ENCODE measurements at places on chromosomes 4 and X.

- DNase-seq: no peak
Observed at GRCh38 chrX:136045008-136045407, 59.8 kb downstream of the SLC9A6 start.

DNA sequence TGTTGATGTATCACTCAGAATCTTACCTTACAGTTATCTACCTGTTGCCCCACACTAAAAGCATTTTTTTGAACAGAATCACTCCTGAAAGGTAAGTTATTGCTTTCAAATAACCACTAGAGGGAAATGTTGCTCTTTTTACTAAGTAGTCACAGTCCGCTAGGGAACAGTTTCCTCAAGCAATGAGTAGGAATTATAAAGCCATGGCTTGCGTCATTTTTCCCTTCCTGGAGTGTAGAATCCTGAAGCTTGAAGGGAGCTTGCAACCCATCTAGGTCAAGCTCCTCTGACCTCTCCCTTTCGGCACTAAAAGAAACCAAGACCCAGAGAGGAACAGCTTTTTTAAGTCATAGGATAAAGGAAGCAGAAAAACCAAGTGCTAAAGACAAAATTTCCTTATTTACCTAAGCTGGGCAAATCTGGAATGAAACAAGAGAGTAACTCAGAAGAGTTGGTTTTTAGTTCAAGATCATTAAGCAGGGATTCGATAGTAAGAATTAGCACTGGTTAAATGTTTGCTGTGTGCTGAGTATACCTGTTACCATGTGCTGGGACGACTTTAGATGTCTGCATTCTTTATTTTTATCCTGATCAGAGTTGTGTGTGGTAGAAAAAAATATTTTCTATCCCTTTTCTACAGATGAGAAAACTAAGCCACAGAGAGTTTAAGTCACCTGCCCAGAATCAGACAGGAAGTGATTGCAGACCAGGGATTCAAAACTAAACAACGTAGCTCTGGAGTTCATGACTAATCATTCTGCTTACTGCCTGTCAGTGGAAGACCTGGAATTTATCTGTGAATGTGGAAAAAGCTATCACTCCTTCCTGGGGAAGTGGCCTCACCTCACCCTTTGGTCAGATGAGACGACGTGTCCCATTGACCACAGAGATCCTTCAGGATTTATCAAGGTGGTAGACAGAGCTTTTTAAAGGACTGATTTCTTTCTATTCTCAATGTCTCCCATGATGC, 631.5 kb downstream of the RAB28 start:
- peak; percentile 82 for DNase-seq

- DNase-seq: no peak
Observed at GRCh38 chr4:24910499-24910898, 2.3 kb downstream of the CCDC149 start.

- no peak for DNase-seq
Observed at GRCh38 chr4:55138367-55138766, 13.0 kb upstream of the KDR start.

- DNase-seq: no peak
Observed at GRCh38 chr4:2416564-2417225, 1.8 kb downstream of the ZFYVE28 start.

- no peak for DNase-seq
Observed at GRCh38 chrX:3520982-3521381, 174.5 kb upstream of the MXRA5 start.

GRCh38 chr4:46329118-46329976, 60.6 kb downstream of the GABRA2 start:
- peak; percentile 56 for DNase-seq
